Vagina (tissue), 2 donors: ENCODE measurements at places on chromosomes 12 and 14.

DNA sequence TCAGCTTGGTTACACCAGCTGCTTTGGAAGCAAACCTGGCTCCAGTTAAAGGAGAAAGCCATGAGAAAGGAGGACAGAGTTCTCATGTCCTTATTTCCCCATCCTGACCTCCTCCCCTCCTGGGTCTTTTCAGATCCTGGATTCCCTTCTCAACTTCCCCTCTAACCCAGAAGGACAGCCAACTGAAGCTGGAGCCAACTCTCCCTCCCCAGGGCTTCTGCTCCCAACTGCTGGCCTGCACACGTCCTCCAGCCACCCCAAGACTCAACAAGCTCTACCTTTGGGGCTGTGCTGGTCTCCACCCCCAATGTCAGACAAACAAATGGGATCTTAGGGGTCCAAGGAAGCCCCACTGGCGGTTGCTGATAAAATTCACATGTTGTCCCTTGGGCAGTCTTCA, 651.1 kb upstream of the TBX3 start:
- DNase-seq = no peak

- DNase-seq = no peak
Measured at GRCh38 chr12:138898-139534, 72.4 kb downstream of the IQSEC3 start.

DNA sequence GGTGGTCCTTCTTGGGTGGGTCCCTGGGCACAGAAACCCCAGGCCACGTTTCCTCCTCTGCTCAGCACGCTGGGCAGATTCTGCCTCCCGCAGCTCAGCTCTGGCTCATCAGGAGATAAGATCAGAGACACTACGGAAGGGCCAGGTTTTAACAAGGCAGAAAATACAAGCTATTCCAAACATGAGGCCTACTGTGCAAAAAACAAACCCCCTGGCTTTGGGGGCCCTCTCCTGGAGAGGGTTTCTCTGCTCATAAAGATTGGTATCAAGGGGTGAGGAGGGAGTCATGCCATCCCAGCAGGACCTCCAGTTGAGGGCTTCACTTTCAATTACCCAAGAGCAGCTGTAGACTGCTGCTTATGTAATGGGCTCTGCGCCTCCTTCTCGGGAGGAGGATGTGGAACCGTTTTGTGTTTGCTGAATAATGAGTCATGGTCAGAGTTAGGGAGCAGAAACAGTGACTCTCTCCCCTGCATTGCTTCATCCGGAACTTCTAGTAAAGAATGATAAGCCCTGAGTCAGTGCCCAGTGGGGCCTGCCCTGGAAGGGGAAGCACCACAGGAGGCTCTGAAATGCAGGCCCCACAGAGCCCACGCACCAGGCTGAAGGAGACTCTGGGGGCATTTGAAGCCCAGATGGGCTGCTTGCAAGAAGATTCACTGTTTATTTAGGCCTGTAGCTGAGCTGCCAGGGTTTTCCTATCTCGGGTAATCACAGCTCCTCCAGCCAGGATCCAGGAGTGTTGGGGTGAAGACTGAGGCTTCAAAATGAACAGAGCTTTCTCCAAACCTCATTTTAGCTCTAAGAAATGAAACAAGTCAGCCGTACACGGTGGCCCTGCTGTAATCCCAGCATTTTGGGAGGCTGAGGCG, 79.3 kb downstream of the SSPN start:
- no peak for DNase-seq

GRCh38 chr12:78096909-78097597, 266.4 kb downstream of the NAV3 start:
- DNase-seq = no peak

DNA sequence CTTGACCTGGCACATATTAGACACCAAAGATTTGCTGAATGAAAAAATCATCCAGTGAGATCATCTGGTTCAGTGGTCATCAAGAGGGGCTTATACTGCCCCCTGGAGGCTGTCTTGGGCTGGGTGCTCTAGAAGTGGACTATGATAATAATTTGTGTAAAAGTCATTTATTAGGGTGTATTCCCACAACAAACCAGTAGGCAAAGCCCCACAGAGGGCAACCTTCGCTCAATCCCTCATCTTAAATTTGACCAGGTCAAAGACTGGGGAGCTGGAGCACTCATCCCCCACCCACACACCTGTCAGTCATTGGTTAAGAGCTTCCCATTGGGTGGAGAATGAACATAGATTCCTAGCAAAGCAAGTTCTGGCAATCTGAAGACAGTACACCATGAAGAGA, 20.0 kb upstream of the FICD start:
- no peak for DNase-seq
